Activated naive CD4-positive, alpha-beta T cell treated with anti-CD3 and anti-CD28 coated beads, Interleukin-2, amount 50 U/mL, for 16 hours (primary cell): ENCODE measurements at places on chromosomes 2 and 18.

GRCh38 chr2:207219676-207220501 is 54.1 kb upstream of the KLF7 start:
- DNase-seq: no peak

GRCh38 chr2:36556842-36557241 is 41.1 kb downstream of the FEZ2 start:
- DNase-seq: no peak

GRCh38 chr18:58697146-58697545 is 25.9 kb downstream of the MALT1 start:
- no peak for DNase-seq

- no peak for DNase-seq
These were observed 3.6 kb upstream of the KCNJ13 start for GRCh38 chr2:232779934-232780333.

DNA sequence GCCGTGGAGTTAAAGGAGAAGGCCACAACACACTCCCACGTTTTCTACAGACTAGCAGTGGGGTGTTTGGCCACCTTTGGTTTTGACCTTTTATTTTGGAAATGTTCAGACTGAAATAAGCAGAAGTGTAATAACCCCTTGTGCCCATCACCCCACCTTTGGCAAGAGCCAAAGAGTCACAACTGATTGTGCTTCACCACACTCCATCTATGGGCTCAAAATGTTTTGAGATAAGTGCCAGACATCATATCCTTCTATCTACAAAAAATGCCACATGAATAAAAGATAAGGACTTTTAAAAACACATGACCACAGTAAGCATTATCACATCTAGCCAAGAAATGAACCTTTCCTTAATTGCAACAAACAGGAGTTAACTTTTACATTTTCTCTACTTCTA is 9.9 kb upstream of the GPR35 start:
- DNase-seq: no peak

GRCh38 chr2:133458280-133458679 is 110.0 kb downstream of the NCKAP5 start:
- DNase-seq: no peak

GRCh38 chr18:12540751-12541150 is 117.2 kb downstream of the SPIRE1 start:
- no peak for DNase-seq

DNA sequence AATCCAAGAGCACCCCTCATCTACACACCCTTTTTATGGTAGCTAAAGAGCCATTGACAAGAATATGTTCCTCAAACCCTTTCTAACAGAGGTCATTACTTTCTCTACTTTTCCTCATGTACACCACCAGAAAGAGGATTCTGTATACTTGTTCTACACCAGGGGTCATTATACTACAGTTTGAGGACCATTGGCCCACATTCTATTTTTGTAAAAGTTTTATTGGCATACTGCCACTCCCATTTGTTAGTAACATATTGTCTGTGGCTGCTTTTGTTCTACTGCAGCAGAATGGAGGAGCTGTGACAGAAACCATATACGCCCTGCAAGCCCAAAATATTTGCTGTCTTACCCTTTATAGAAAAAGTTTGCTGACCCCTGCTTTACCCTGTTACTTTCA is 14.3 kb downstream of the HTR2B start:
- DNase-seq: no peak

- DNase-seq: no peak
These were observed 79.9 kb downstream of the NYAP2 start for GRCh38 chr2:225479386-225479785.

DNA sequence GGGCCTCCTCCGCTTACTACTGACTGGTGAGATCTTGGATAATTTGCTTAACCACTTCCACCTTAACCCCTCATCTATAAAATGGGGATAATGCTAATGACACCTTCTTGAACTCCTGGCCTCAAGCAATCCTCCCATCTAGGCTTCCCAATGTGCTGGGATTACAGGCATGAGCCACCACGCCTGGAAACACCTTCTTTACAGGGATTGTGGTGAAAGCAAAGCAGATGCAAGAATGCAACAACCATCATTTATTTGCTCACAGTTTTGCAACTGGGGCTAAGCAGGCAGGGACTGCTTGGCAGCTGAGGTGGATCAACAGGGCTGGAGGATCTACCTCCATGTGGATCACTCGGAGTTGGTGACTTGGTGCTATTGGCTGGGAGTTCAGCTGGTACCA is 76.2 kb upstream of the ZNF532 start:
- no peak for DNase-seq

DNA sequence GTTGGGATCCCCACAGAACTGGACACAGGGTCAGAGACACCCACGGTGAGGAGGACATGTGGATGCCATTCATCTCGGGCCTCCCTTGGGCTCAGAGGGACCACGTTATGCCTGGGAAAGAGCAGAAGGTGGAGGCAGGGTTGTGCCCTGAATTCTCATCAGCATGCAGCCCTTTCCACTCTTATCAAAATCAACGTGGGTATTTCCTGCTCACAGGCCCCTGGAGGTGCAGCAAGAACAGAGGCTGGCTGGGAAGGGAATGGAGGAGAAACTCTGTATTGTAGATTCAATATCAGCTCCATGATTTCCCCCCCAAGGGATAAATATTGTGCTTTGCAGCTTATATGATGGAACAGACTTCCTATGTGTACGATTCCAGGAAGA is 90.9 kb downstream of the SETBP1 start:
- no peak for DNase-seq

DNA sequence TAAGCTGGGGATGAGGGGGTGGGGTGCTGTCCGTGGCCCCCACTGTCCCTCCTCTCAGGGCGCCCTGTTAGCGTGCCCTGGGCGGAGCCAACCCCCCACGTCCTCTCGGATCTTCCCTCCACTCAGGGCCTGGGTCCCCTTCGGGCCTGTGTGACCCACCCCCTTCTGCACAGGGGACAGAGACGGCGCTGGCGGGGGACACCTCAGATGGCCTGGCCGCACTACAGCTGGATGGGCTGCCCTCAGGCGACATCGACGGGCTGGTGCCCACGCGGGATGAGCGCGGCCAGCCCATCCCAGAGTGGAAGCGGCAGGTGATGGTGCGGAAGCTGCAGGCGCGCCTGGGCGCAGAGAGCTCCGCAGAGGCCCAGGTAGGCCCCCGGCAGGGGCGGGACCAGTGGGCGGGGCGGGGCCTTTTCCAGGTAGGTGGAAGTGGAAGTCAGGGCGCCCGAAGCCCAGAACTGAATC is 9.9 kb upstream of the KLHL30 start:
- no peak for DNase-seq

- DNase-seq: no peak
These were observed 300.6 kb downstream of the AFF3 start for GRCh38 chr2:99841749-99842148.

DNA sequence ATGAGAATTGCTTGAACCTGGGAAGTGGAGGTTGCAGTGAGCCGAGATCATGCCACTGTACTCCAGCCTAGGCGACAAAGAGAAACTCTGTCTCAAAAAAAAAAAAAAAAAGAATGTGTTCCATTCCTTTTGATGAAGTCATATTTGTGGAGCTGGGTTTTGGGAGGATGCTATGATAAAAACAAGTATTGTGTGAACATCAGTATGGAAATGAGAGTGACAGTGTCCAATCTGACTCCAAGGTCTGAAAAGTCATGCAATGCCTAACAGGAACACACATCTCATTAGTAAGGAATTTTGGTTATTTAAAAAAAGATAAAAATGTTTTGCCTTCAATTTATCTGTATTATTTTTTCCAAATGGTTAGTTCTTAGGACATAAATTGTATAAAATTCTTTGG is 11.8 kb downstream of the GCFC2 start:
- no peak for DNase-seq
